ENCODE measurements at places on chromosomes 12 and 14.
A peak's percentile ranks its signal among the peaks of the same experiment; 100 is the strongest.

GRCh38 chr14:94889520-94890312 lies 119.8 kb upstream of the GSC start:
- DNase-seq, result no peak

DNA sequence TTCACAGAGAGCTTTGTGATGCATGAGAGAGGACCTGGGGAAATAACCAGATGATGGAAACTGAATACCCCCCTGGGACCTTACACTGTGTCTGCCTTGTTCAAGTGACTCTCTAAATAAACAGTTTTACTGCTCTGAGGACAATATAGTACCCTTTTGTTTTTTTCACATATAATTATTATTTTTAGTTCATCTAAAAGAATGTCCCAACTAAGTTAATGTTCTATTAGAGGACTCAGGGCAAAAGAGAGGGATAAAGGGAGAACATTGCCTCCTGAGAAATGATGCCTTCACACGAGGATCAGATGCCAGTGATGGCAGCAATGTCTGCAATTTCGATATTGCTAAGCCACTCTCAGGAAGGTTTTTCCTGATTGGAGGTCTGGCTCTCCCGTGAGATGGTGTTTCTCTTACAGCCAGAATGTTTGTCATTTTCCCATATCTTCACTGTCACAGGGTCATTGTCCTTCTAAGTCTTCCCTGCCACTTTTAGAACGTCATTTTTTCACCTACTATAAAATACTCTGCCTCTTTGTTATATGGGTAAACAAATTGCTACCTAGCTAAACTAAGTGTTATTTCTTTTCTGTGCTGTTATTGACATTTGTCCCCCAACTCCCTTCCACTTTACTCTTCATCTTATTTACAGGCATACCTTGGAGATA lies 201.6 kb downstream of the RAD51B start:
- no peak for DNase-seq

GRCh38 chr14:54669721-54670561 lies 103.0 kb downstream of the SAMD4A start:
- no peak for DNase-seq

- no peak for DNase-seq
Observed at GRCh38 chr12:50051101-50051806, 6.1 kb upstream of the ASIC1 start.

- no peak for DNase-seq
Observed at GRCh38 chr12:44852483-44852882, 23.6 kb downstream of the NELL2 start.

- no peak for DNase-seq
Observed at GRCh38 chr12:2652401-2653081, 142.2 kb upstream of the FKBP4 start.

- DNase-seq, result no peak
Observed at GRCh38 chr14:64249363-64249762, 44.8 kb downstream of the ESR2 start.

DNA sequence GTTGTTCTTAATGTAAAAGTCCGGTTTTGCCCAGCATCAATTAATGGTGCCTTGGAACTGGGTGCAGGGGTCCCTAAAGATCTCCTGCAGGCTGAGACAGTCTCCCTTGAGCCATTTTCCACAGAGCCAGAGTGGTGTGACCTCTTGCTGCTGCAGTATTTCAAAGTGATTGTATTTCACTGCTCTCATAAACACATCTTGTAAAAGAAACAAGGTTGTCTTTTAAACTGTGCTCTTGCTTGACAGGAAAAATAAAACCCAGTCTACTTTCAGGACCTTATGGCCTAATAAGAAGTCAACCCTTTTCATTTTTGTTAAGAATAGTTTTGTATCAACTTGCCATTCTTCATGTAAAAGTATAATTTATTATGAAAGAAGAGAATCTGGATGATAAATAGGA lies 44.7 kb downstream of the TMEM117 start:
- DNase-seq, result no peak

DNA sequence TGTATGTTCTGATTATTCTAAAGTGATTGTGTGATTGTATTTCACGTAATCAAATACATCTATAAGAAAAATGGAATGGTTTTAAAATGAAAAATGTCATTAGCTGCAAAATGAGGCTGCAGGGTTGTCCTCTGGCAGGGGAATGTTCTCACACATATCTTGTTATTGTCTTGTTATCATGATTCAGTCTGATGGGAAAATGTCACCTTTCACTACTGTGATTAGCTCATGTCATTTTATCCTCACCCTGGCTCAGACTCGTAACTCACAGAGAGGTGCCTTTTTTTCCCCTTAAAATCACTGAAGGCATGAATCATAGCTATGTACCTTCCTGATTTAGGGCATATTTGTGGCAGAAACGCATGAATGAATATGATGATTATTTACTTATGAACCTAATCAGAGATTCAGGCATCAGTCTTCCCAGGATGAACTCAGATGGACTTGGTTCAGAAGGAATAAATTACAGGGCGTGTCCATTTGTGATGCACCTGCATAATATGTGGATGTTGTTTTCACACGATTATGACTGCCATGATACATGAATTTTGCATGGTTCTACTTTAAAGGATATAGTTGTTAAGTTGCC lies 1339.2 kb downstream of the AACS start:
- DNase-seq, result no peak

DNA sequence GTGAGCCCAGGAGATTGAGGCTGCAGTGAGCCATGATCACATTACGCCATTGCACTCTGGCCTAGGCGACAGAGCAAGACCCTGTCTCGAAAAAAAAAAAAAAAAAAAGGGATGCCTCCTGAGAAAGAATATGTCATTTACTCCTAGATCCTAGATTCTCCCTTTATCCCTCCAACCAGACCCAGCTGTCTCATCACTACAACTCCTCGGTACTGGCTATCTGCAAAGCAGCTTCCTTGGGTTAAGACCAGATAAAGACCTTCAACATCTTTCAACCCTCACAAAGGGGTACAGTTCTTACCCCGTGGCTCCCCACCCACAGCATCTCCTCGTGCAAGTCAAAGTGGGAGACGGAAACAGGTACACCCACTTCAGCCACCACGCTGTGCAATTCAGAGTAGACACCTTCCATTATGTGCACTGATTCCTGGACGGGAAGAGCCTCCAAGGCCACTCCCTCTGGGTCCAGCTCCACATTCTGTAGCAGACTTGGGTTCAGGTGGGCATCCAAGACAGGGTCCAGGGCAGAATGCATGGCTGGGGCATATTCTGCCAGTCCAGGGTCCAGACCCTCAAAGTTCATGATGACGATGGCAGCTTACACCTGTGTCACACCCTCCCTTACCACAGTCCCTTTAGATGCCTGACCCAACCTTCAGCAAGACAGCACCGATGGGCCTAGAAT lies 1.1 kb downstream of the PAN2 start:
- no peak for DNase-seq

DNA sequence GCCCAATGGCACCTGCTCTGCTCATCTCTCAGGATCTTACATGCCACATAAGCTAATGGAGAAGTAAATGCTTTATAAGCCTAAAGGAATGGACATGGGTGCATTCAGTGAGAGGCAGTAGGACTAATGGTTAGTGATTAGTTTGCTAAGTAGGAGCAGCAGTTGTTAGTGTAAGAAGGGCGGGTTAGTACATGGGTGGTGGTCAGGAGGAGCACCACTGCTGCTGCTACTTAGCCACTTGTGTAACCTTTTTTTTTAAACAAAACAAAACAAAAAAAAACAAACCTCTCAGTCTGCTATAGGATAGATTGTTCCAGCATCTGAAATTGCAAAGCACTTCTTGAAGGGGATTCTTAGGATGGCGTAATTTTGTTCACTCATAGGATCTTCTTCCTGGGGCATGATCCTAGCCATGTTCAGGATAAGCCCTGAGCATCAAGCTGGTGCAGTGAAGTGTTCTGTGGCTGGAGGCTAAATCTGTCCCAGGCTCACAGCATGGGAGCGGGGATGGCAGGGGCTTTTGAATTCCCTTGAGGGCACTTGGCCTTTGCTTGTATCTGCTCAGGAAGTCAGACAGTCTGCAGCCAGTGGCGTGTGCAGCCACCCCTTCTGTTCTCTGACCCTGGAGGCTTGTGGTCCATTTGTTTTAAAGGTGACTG lies 63.6 kb downstream of the CHST11 start:
- no peak for DNase-seq

GRCh38 chr14:64507376-64508156 lies 3.0 kb downstream of the ZBTB1 start:
- peak; percentile 47 for DNase-seq

DNA sequence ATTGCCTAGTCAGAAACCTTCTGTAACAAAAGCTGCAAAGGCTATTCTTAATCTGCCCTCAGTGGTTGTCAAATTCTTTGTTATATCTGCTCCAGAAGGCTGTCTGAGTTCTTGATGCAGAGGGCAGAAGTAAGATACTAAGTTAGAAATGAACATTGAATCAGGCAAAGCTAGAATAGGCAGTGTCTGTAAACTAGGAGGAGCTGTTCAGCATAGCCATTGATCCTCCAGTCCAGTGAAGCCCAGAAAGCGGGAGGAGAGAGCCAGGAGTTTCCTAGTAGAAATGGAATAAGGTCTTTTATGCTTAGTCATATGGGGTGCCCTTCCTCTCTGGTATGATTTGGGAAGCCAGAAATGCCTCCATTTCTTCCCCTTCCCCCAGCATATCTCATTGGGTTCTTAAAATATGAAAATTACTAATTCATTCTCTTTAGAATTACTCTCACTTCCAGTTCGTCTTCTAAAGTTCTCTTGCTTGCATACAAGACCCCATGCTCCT lies 76.2 kb downstream of the APAF1 start:
- no peak for DNase-seq

GRCh38 chr12:32502693-32503502 lies 103.5 kb downstream of the FGD4 start:
- DNase-seq, result peak; percentile 60

DNA sequence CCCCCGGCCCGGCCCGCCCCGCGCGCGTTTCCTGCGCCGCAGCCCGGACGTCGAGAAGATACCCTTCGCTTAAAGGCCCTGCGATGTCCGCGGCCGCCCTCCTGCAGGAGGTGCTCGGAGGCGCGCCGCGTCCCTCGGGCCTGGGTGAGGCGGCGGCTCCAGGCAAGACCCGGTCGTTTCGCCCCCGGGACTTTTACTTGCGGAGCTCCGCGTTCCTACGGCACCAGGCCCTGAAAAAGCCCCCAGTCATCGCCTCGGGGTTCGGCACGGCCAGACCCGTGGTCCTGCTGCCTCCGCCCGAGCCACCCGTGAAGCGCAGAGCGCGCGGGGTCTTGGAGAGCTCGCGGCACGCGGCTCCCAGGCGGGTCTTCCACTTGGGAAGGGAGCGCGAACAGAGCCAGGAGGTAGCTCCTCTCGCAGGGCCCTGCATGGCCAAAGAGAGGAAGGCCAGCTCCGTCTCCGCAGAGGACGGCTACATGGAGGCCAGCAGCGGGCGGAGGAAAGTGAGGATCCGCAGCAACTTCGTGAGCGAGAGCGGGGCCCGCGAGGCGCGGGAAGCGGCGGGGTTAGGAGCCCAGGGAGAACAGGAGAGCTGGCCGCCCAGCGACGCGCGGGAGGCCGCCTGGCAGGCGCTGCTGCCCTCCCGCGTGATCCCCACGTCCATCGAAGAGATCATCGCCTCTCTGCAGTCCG lies 26.9 kb downstream of the TTC6 start:
- DNase-seq, result no peak

GRCh38 chr14:68245146-68246073 lies 425.8 kb downstream of the RAD51B start:
- DNase-seq, result peak; percentile 58

- peak; percentile 46 for DNase-seq
Observed at GRCh38 chr12:104358353-104359003, 54.9 kb downstream of the EID3 start.

DNA sequence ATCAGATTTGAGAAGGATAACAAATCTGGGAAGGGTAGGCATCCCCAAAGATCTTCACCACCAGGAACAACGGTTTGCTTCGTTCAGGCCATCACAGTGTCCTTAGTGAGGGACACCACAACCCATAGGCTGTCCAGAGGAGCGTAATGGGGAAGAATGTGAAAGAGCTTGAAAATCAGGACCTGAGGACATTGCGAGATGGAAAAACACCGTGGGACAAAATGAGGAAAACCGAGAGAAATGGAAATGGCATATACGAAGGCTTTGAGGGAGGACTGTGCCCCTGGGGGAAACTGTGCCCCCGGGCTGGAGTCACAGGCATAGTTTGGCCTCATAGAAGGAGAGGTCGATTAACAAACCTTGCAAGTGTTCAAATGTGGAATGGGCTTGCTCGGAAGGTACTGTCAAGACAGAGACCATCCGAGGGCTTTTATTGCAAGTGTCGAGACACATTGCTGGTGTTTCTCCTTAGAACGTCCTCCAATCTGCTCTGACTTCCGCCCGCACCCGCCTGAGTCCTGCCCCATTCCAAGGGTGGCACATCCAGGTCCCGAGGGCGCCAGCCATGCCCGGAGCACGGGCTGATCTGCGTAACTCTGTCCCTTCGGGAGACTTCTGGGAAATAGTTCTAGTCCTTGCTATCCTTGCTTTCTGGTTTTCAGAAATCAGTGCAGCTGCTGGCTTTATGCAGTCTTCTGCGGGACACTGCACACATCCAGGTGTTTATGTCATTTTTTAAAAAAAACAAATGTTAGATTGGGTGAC lies 885 bp upstream of the PALS1 start:
- peak; percentile 64 for DNase-seq

- no peak for DNase-seq
Observed at GRCh38 chr12:62192903-62193250, 67.3 kb upstream of the USP15 start.

DNA sequence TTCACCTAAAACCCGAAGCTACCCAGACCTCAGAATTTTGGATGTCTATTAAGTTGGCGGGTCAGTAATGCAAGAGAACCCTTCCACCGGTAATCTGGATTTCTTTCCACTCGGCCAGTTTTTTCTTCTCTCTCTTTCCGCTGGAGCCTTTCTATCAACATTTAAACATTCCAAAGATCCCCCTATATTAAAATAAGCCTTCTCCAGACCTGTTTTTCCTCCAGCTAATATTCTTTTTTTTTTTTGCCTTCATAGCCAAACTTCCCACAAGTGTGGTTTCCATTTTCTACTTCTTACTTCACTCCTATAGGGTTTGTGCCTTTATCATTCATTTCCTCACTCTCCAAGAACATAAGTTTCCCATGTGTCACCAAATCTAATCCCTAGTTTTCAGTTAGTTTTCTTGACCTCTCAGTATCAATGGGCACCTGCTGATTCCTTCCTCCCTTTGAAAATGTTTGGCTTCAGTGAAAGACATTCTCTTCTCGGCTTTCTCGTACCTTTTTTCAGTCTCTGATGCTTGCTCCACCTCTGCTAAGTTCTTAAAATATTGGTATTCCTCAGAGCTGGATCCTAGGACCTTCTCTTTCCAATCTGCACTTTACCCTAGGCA lies 583 bp upstream of the SDR39U1 start:
- DNase-seq, result no peak

GRCh38 chr14:22919601-22919921 lies 612 bp upstream of the RBM23 start:
- DNase-seq, result no peak

Data from gastrocnemius medialis (tissue), 4 donors.